ENCODE measurements at places on chromosomes 2 and 18. TPM values are rescaled to one million over a fixed set of nuclear protein-coding genes. Genes with fewer than 3 reads are reported as not detected.
A peak's percentile ranks its signal among the peaks of the same experiment; 100 is the strongest.

Gene SLC23A3
- total RNA-seq: 0.96 TPM

DNA sequence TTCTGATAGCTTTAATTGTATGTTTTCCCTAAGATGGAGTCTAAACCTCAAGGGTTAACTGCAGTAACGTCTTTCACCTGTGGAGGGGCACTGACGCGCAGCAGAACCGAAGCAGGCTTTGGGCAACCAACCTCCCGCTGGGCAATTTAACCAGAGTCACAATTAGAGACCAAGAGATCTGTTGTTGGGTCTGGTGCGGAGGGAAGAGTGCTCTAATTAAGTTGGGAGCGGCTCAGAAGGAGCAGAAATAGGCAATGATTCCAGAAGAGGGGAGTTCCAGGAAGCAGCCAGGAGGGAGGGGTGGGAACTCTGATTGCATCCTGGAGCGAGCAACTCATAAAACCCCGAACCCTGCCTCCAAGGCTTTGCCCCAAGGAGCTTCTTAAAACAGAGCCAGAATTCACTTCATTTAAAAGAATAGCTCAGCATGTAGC, 245.8 kb downstream of the PAX3 start:
- no peak for DNase-seq

Gene FOXI3
- total RNA-seq: not detected

DNA sequence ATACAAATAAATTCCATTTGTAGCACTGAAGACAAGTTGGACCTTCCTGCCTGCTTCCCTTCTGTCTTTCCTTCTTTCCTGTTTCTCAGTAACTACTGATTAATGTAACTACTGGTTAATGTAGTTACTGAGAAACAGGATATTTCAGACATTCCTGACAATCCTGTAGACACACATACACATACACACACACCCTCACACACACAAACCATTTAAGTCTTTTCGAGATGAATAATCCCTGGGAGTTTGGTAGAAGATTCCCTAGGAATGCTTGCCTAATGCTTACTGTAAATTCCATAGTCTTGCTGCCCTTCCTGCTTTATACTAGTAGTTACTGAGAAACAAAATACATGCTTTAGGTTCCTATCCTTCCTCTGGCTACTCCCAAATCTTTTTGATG, 83.9 kb downstream of the PIK3C3 start:
- DNase-seq: no peak

Gene TNS1
- total RNA-seq: 0.25 TPM

DNA sequence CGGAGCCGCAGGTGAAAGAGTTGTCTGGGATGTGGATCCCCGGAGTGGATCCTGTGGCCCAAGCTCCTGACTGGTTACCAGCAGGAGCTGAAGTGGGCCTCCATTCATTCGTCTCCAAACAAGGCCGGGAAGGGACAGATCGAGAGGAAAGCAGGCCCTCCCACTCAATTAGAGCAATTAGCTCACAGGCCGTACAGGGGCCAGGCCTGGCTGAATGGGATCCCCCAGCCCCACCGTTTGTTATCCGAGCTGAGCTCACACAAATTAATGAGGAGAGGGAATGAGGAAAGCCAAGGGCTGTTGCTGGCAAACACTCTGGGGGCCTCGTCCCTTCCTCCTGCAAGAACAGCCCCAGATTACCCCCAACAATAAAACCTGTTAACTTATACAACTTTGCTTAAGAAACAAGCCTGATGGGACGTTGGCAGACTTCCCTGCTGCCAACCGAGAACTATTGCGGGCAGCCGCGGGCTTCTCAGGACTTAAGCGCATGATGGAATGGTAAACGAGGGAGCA, 338.0 kb downstream of the BCL11A start:
- DNase-seq: no peak

Gene PMAIP1
- total RNA-seq: 100 TPM

DNA sequence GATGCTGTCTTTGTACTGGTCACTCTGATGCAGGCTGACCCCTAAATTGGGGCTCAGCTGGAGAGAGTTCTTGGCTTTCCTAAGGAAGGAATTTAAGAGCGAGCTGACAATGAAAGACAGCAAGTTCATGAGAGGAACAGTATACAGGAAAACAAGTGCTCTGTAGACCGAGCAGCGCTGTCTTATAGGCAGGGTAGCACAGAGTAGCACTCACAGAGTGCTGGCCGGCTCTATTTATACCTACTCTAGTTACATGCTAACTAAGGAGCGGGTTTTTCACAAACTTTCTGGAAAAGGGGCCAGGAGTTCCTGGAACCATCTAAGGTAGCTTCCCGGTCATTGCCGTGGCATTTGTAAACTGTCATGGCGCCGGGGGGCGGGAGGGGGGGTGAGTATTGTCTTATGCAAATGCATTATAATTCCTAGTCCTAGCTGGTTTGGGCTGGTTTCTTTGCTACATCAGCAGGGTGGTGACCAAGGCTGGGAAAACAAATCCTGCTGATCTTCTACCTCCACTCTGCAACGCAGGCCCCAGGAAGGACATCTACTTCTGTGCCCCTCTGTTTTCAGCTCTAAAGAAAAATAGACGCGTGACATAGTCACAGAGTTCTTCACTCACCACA, 31.6 kb upstream of the MAP3K20 start:
- DNase-seq: no peak

GRCh38 chr2:159133797-159134196, 152.7 kb downstream of the WDSUB1 start:
- no peak for DNase-seq

- DNase-seq: no peak
These were observed 166.9 kb downstream of the PDE11A start for GRCh38 chr2:177905640-177906039.

DNA sequence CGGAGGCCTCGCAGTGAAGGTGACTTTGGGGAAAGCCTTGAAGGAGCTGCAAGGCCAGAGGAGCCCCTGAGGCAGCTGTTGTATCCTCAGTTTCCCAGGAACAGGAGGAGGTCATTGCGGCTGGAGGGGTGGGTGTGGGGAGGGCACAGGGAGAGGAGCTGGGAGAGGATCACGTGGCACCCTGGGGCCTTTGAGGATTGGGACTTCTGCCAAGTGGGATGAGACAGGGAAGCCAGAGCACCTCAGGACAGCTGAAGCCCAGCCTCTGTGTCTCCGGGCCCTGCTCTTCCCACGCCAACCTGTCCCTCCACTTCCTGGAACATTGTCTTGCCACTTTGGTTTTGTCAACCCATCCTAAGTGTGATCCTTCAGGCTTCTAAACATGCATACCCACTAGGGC, 19.4 kb upstream of the RRM2 start:
- no peak for DNase-seq

Gene ADD2
- 6.4 TPM for total RNA-seq

DNA sequence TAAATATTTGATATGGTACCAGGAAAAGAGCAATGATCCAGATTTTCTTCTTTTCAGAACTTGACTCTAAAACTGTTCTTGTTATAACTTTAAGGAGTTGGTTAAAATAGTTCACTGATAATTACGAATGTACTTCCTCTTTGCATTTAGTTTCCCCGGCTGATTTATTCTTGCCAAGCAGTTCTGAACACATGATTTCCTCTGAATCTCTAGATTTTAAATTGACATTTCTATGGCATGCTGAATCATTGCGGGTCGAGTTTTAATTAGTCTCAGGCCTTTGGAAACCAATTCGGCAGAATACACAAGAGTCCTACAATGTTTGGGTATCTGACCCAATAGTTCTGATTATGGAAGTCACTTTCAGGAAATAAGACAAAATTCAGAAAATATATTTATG, 37.3 kb upstream of the DNAH7 start:
- DNase-seq: no peak

DNA sequence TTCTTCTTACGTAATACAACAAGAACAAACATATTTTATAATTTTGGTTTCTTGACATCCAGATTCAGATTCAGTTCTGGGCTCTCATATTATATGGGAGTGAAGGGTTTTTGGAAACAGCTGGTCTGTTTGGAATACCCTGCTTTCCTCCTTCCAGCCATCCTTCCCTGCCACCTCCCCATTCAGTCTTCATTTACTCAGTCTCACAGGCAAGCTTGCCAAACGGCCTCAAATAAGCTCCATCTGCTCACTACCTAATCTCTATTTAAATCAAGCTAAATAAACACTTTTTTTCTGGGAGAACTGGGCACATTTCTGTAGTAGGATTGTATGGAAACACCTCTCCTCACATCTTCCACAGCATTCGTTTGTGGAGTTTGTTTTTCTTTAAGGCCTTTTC, 147.5 kb downstream of the RND3 start:
- no peak for DNase-seq

GRCh38 chr2:95063086-95063958, 37.8 kb downstream of the MAL start:
- DNase-seq: no peak

DNA sequence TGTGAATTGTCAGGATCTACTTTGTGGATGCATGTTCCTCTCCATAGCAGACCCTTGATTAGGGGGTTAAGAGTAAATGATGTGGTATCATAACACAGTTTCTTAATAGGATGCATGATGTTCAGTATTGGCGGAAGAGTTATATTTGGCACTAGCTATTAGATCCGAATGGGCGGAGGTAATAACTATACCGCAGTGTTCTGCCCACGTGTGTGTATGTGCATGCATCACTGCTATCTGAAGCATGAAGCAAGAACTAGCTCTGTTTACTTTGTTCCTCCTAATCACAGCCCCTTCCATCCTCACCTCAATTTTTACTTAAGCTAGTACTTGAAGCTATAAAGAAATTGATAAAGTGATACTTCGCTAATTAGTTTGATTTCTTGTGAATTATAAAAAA, 159.6 kb upstream of the NOSTRIN start:
- no peak for DNase-seq

- DNase-seq: peak; percentile 55
These were observed 27.4 kb upstream of the SPR start for GRCh38 chr2:72859831-72860262.

DNA sequence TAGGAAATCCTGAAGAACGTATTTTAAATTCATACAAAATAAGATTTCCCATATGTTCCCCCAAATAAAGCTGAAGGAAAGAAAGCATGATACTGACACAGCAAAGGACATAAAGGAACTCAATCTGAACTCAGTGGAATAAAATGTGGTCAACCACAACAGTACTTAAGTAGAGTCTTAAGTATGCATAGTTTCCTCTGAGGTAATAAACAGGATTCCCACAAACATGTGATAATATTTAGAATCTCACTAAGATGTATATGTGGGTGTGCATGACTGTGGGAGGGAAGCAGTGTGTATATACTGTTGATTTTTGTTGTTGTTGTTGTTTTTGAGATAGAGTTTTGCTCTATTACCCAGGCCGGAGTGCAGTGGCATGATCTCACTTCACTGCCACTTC, 69.3 kb downstream of the NOL10 start:
- no peak for DNase-seq

All from CD4-positive, alpha-beta T cell (primary cell).